ENCODE measurements at places on chromosomes 11 and 22.

DNA sequence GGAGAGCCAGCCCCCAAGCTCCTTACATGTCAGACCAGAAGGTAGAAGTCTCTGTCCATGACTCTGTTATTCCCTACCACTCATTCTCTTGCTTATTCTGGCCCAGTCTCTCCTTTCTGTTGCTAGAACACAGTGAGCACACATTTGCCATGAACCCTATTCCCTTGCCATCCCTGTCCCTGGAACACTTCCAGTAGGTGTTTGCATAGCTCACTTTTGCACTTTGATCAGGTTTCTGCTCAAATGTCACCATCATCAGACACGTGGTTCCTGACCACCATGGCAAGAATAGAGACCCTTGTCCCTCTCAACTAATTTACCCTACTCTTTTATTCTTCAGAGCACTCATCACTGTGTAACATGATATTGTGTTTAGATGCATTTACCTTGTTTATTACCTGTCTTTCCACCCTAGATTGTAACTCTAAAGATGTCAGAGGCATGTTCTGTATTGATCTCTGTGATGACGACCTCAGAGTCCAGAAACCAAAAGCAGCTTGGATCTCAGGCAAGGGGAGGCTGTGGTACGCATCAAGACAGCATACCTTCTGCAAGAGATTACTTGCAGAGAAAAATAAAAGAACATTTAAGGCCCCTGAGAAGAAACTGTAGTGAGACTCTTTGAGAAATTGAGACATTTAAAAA lies 606.4 kb downstream of the OPCML start:
- DNase-seq = no peak

GRCh38 chr11:133531458-133531857 lies 843 bp downstream of the OPCML start:
- no peak for DNase-seq

DNA sequence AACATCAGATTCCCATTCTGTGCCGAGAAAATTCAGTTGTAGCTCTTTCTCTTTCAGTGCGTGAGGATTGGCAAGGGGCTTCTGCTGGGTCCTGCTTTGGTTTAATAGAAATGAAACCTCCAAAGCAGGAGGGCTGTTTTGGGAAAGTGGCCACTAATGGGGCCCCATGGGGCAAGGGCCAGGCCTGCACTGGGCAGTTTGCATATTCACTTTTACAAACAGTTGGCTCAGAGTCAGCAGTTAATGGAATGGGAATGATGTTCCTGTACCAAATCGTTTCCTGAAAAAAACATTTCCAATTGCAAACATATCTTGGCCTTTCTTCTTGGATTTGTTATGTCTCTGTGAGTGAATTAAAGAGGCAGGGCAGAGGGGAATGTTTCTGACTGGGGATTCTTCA lies 92.1 kb downstream of the PARVA start:
- peak; percentile 40 for DNase-seq

- DNase-seq = no peak
Measured at GRCh38 chr11:70912226-70912840, 340.0 kb downstream of the SHANK2 start.

DNA sequence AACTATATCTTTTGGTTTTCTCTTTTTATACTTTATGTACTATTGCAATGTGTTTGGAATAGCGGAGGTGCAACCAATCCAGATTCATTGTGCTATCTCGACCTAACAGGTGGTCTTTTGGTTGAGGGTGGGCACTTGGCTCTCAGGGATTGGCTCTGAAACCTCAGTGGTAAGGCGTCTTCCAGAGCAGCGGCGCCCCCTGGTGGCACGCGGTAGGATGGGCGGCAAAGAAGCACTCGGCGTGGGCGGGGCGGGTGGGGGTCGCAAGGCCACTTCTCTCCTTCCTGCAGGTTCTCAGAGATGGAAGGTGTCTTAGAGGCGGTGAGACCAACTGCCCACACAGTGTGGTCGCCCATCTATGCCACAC lies 19.2 kb upstream of the PLET1 start:
- no peak for DNase-seq

GRCh38 chr11:63937713-63938478 lies 906 bp upstream of the NAA40 start:
- no peak for DNase-seq

DNA sequence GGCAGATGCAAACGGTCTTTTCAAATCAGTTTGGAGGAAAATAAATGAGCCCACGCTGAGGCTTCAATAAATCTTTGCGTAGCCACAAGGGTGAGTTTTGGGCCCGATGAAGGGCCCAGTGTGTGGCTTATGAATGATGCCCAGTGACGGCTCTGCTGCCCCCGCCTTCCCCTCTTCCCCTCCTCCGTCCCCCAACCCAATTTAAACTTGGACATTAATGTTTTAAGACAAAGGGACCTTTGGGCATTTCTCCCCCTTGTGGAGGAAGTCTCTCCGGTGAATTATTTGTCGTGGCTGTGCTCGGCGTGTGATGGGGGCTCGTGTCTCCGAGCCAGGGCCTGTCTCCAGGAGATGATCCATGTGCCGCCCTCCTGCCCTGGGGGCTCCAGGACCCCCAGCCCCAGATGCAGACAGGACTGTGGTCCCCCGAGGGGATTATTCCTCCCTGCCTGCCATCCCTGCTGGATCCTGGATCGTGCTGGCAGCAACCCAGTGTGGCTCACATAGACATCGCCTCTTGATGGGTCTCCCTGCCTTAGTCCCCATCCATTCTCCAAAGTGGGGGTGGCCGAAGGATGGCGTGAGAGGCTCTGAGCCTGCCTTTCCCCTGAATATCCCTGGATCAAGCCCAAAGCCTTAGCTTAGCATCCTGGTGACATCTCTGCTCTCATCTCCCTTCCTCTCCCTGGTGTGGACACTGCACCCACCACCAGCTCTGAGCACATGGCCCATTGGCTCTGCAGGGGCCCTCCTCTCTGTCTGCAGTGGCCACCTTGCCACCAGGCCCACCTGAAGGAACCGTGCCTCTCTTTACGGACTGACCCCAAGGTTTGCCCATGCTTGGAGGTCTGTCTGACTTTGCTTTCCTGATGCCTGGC lies 56.4 kb downstream of the SMIM38 start:
- no peak for DNase-seq

DNA sequence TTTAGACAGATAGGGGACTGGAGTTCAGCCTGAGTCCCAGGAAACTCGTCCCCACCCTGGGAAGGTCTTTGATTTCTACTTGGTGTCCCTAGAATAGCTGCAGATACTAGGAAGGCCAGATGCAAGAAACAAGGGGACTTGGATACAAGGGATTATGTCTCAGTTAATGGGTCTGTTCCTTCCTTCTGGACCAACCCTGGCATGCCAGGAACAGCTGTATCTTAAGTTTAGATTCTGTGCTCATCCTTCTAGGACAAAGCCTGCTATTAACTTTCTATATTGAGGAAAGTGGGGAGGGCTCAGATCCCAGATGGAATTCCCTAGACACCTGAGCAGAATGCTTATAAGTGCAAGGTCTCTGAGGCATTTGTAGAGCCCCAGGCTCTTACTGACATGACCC lies 3.9 kb upstream of the OR52M1 start:
- no peak for DNase-seq

- DNase-seq = peak; percentile 69
Measured at GRCh38 chr11:30131535-30131934, 99.3 kb upstream of the FSHB start.

DNA sequence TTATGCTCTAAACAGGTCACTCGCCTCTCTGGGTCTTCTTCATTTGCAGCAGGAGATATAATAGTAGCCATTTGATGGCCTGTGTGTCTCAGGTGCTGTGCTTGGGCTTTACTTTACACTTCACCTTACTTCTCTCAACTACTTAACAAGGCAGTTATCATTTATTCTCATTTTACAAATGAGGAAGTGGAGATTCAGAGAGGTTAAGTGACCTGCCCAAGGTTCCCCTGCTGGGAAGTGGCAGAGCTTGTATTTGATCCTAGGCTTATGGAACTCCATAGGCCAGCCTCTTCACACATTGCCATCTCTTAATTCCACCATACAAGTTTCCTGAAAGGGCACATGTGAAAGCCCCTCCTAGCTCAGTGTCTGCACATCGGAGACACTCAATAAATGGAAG lies 30.4 kb downstream of the FAM181B start:
- DNase-seq = no peak

DNA sequence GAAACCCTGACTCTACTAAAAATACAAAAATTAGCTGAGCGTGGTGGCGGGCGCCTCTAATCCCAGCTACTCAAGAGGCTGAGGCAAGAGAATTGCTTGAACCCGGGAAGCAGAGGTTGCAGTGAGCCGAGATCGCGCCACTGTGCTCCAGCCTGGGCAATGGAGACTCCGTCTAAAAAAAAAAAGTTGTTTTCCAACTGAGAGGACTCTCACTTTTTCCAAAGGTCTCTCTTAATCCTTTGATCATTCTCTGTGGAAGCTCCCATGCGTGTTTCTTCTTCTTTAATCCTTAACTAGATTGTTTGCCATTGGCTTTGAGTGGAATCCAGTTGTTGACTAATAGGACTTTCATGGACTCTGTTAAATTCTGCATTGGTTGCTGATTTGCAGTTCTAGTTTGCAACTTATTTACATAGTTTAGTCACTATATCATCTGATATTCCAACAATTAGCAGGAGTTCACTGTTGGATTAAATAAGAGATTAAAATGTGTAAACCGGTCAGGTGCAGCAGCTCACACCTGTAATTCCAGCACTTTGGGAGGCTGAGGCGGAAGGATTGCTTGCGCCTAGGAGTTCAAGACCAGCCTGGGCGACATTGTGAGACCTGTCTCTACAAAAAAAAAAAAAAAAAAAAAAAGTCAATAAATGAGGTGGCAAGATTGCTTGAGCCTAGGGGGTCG lies 79.7 kb downstream of the C22orf31 start:
- DNase-seq = no peak

- DNase-seq = no peak
Measured at GRCh38 chr11:45922425-45923082, at the start of gene LARGE2. Gene LARGE2 (plus strand): TSS chr11:45922656. CDS start chr11:45922883, 227 bp downstream.

DNA sequence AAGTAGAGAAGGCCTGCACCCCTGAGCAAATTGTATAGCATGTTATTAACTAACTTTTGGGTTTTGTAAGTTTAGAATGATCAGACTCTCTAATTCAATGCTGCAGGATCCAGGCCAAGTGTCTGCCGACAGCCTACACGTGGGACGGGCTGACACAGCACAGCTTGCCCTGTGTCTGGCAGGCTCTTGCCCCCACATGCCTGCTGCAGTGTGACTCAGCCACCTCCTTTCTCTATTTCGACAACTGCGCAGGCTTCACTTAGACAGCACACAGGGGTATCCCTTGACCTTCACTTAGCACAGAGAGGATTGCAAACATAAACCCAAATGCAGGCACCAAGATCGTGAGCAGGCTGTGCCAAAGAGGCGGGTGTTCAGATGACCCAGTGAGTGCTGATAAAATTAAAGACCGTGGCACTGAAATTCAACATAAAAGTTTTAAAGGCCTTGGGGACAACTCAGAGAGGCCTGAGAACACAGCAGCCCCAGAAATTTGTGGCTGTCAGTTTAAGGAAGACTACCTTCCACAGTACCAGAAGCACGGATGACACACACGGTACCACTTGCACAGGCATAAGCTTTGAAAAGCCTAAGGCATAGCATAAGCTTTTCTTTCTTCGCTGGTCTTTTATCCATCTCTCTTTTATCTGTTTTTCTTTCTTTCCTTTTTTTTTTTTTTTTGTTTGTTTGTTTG lies 37.8 kb downstream of the SCN3B start:
- peak; percentile 3 for DNase-seq

DNA sequence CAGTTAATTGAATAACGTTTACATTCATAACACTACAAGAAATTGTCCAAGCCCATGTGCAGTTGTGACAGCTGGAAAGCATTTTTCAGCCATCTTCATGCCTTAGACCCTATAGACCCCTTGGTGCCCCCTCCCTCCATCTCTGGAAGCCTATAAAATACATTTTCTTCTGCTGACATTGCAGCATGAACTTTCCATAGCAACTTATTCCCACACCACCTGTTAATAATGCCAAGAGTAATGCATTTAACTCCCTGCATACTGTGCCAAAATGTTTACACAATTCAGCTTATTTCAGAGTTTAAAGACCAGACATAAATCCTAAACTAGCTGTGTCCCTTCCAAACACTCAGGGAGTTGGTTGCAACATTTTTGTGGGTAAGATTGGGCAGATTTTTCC lies 143.0 kb upstream of the ARHGAP20 start:
- no peak for DNase-seq

- DNase-seq = peak; percentile 45
Measured at GRCh38 chr11:68255526-68255925, 16.2 kb downstream of the C11orf24 start.

DNA sequence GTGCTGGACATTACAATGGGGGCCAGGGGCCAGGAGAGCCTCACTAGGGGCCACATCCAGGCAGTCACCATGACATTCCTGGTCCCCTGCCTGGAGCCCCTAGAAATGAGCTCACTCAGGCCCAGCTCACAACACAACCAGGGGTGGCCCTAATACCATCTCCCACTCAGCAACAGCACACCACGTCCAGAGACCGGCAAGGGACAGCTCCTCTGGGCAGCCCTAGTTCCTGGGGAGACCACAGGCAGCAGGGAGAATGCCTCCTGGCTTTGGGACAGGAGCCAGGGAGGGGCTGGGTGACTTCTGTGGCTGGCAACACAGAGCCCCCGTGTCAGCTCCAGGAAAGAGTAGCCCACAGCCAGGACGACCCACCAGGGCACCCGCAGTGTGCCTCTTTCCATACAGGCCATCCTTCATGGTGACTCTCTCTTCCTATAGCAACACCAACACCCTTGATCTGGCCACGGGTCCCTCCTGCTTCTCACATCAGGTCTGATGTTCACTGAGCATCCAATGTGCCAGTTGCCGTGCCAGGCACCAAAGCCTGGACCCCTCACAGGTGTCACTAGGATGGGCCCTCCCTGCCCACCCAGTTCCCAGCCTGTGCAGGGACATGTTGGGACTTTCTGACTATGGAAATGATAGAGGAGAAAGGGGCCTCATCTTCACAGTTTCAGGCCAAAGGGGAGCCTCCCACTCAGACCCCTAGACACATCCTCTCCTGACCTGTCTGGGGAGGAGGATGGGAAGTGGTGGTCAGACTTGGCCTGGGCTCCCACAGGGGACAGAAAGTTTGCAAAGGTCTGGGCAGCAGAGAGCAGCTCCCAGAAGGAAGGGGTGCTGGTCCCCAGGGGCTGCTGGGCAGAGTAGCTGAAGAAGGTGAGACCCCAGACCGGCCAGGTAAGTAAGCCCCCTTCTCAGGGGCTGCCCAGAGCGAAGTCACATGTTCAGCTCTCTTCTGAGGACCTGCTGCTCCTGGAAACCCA lies 43.2 kb downstream of the IGLL5 start:
- no peak for DNase-seq

DNA sequence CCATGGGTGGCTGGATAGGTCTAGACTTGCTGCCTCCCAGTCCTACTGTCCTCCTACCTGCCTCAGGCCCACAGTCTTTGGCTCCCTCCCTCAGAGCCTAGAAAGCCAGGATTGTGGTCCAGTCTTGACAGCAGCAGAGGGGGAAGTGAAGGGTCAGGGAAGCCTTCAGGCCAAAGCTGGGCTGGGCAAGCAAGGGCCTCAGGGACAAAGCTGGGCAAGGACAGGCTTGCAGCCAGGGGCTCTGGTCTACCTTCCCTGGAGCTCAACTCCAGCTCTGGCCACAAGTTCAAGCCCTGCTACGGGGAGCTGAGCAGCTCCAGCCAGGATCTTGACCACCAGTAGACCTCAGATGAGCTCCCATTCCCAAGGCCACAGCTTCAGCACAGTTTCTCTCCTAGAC lies 14.9 kb downstream of the LMO1 start:
- DNase-seq = no peak

- peak; percentile 42 for DNase-seq
Measured at GRCh38 chr22:19730655-19731360, 7.5 kb downstream of the GP1BB start.

- DNase-seq = no peak
Measured at GRCh38 chr11:67500484-67500821, 4.7 kb downstream of the PITPNM1 start.

GRCh38 chr11:72662036-72662435 lies 12.2 kb downstream of the PDE2A start:
- DNase-seq = no peak
